ENCODE measurements at places on chromosomes 1 and 21.

GRCh38 chr1:183702087-183702812 is 49.1 kb upstream of the APOBEC4 start:
- peak; percentile 30 for DNase-seq

DNA sequence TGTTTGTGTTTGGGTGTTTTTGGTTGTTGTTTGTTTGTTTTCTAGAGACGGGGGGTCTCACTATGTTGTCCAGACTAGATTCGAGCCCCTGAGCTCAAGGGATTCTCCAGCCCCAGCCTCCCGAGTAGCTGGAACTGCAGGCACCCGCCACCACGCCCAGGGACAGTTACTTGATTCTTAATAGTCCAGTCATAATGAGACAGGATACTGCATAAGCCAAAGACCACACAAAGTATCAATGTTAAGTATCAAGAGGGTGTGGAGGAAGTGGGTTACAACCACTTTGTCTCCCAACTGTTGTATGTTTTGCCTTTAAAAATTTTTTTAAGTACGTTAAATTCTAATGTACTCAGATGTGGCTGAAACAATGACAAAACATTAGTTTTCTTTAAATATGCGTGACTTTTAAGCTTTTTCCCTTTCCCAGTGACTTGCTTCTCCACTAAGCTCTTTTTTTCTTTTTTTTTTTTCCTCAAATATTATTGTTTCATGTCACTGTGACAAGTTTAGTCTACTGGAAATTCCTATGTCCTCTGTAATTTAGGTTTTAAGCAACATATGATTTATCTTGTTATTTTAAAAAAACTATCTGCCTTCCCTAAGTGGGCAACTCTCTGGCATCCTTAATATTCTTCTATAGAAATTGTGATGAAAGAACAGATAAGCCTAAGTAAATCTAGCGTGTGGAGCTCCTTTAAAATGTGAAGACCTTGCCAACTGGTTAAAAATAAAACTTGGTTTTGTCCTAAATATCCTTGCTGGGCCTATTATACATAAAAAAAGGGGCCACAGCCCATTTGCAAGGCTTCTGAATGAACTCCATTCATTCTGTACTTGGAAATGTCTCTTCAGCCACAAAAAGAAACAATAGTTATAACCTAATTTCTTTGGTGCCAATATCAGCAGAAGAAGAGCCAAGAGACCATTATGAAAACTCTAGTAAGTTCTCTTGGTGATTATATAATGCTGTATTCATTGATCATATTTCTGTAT is 56.2 kb upstream of the DPH5 start:
- DNase-seq, result no peak

DNA sequence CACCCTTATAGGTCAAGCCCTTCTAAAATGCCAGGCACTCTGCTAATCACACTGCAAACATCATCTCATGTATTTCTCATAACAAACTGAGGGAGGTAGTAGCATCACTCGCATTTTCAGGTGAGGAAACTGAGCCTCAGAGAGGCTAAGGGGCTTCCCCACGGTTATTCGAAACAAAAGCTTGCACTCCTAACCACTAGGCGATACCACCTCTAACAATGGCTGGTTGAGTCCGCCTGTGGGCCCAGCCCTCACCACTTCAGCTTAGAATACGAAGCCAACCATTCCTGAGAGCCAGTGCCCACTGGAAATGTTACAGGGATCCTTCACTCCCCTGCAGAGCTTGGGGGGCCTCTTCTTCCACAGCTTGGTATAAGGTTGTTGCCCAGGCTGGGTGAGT is 65.3 kb upstream of the TENT5C start:
- DNase-seq, result no peak

- no peak for DNase-seq
Measured at GRCh38 chr1:39501666-39502065, 10.2 kb downstream of the BMP8A start.

GRCh38 chr21:42651515-42652401 is 1.7 kb upstream of the PDE9A start:
- no peak for DNase-seq

All from RWPE1 (cell line).